ENCODE measurements at places on chromosomes 12 and 14.

GRCh38 chr14:50829489-50830043 lies 1.4 kb downstream of the NIN start:
- no peak for DNase-seq

DNA sequence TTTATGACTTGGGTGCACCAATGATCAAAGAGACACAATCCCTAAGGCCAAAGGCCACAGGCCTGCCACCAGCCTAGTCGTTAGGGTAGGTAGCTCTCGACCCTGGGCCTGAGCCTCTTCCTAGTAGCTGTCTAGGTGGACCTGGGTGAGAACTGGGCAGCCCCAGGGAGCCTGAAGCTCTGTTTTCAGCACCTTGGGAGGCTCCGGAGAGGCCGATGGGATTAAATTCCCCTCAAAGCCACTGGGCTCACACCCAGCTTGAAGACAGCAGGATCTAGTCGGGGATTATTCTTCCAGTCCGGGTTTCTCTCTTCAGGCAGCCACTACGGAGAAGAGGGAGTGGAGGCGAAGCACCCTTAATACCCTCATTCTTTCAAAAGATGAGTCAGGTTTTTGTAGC lies 79.8 kb downstream of the TMEM260 start:
- no peak for DNase-seq

DNA sequence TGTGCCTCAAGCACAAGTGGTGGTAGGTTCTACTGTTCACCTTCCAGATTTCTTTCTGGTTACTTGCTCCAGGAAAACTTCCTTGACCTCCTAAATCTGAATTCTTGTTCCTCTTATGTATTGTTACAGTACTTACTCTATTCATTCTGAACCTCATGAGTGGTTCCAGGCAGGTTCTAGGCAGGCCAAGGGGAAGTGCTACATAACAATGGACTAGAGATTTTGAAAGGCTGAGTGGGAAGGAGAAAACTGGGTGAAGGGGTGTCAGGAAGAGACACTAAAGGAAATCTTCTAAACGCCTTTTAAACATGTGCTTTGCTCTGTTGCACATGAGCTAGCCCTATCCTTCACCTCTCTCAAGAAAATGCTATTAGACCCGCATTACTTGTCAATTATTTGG lies 1.6 kb downstream of the YARS2 start:
- no peak for DNase-seq

- no peak for DNase-seq
These were observed 7.6 kb downstream of the RNASE11 start for GRCh38 chr14:20580242-20580641.

- DNase-seq = no peak
These were observed 16.1 kb downstream of the BIN2 start for GRCh38 chr12:51307655-51308593.

GRCh38 chr12:42744539-42745182 lies 155.1 kb upstream of the PRICKLE1 start:
- DNase-seq = no peak

DNA sequence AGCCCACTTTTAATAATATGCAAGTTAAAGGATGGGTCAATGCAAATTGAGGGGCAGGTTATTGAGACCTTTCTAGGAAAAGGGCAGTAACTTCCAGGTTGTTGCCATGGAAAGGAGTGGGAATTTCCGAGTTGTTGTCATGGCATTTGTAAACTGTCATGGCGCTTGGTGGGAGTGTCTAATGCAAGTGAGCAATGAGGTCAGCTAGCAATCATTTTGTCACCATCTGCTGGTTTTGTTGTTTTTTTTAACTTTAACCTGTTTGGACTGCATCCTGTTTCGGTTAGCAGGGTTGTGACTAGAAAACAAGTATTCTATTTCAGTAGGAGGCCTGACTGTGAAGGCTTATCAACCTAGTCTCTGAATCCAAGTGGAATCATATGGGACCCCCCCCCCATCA lies 85.8 kb upstream of the TSPAN11 start:
- no peak for DNase-seq

- no peak for DNase-seq
These were observed 1004.2 kb downstream of the TMEM121 start for GRCh38 chr14:106530423-106531107.

- DNase-seq = no peak
These were observed 23.0 kb downstream of the VPS37B start for GRCh38 chr12:122872815-122873361.

- DNase-seq = no peak
These were observed 2.0 kb downstream of the EEA1 start for GRCh38 chr12:92927055-92927435.

- DNase-seq = no peak
These were observed 54.8 kb downstream of the NFKBIA start for GRCh38 chr14:35349496-35350365.

- DNase-seq = peak; percentile 67
These were observed 3.2 kb downstream of the TEX52 start for GRCh38 chr12:2853626-2854025.

DNA sequence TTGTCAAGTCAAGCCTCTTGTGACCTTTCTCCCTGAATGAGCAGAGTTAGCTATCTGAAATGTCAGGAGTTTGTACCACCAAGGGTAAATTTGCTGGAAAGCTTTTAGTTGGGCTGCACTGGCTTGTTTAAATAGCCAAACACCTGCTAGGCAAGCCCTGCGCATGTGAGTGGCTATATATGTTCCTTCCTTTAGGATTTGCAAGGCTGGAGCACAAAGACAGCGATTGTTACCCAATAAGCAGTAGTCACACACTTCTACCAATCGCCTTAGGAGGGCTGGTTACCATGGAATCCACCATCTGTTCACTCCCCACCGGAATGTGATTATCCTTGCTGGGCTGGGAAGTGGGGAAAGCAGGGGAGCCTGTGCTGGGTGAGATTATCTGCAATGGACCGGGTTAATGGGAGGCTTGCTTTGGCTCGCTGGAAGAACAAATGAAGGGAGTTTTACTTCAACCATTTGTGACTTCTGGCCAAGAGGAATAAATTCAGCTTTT lies 102.5 kb downstream of the FGD4 start:
- DNase-seq = peak; percentile 43

- no peak for DNase-seq
These were observed 17.5 kb upstream of the GPATCH2L start for GRCh38 chr14:76134231-76134630.

Data from anterior cingulate cortex (tissue), 58 donors.